ENCODE measurements at places on chromosomes 6 and 20.

DNA sequence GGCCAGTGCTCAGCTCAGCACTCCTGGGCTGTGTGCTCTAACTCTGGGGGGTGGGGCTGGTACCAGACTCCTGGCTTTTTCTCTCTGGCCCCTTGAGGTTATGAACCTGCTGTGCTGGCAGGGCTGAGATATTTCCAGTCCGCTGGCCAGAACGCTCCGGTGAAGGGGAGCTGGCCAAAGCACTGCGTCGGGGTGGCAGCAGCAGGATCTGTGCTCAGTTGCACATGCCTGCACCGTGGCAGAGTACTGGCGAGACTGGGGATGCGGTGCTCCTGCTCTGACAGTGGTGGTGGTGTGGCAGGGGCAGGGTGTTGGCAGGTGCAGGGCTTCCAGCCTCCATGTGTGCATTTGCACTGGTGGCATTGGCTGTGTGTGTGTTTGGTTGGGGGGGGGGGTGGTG lies 374.4 kb downstream of the PHF3 start:
- no peak for DNase-seq

- no peak for DNase-seq
Observed at GRCh38 chr20:1415667-1416468, 23.0 kb upstream of the FKBP1A start.

GRCh38 chr6:30820193-30820592 lies 64.1 kb upstream of the DDR1 start:
- no peak for DNase-seq

- DNase-seq: no peak
Observed at GRCh38 chr6:166438211-166438861, 55.6 kb upstream of the MPC1 start.

GRCh38 chr6:113352029-113352801 lies 504.9 kb upstream of the MARCKS start:
- no peak for DNase-seq

GRCh38 chr6:135115411-135115810 lies 60.8 kb upstream of the HBS1L start:
- DNase-seq: no peak

DNA sequence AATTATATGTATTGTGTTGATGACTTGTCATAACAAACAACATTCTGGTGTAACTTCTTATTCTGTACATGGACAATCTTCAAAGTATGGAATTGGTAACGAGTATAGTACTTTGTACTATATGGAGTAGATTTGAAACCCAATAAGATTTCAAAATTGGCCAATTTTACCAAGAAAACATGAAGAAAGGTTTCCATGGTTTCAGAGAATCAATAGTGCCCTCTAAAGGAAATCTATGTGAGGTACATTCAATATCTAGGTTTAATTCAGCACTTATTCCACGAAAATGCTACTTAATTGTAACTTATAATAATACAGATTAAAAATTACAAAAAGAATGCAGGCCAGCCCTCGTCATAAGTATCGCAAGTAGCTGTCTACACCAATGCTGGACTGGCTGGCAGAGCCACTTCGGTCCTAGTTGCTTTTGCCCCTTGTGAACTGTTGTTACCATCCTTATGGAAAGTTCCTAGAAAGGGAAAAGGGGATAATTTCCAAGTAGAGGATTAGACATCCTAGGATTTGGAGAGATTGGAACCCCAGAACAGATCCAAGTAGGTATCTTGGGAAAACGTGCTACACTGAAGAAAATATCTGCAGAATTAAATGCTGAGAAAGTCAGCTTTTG lies 70.9 kb downstream of the LCA5 start:
- no peak for DNase-seq

DNA sequence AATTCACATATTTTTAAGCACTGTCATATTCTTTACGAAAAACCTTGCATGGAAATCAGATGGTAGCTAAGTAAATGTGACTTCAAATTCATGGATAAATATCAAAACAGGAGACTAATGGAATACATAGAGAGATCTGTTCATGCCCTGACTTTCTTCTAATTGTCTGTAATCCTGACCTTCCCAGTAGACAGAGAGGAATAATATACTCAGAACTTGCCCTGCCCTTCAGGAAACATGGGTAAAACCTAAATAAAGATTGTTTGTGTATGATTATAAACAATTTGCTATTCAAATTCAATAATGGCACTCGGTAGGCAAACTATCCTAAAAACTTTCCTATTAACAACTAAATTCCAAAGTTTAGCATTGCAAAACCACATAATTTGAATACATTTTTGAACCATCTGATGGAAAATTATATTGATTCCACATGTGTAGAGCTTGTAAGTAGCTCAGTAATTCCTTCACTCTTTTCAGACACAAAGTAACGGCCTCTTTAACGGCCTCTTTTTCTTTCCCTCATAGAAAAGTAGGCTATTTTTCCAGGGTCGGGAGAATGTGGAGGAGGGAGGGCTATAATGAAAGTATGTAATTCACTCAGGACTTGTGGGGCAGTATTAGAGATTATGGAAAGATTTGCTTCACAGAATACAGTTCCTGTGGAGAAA lies 227.6 kb downstream of the ALDH8A1 start:
- no peak for DNase-seq

All from activated CD4-positive, CD25-positive, alpha-beta regulatory T cell treated with anti-CD3 and anti-CD28 coated beads, Interleukin-2, amount 50 U/mL, for 72 hours (primary cell).